Temporal lobe (tissue), 4 donors: ENCODE measurements at places on chromosomes 6 and 20. TPM values are rescaled to one million over a fixed set of nuclear protein-coding genes. Genes with fewer than 3 reads are reported as not detected.

Gene ADGRF1
- total RNA-seq, result not detected

Gene ECT2L
- 0.98 TPM for total RNA-seq

Gene SCRT2
- 4.7 TPM for total RNA-seq

Gene RIPPLY2
- 8.1 TPM for total RNA-seq

Gene FAM184A
- 29.7 TPM for total RNA-seq
